Aorta (tissue), 5 donors: ENCODE measurements at places on chromosomes 11 and 22. TPM values are rescaled to one million over a fixed set of nuclear protein-coding genes. Genes with fewer than 3 reads are reported as not detected.

MTA2 gene
- 87.9 TPM for total RNA-seq

APLNR gene
- 27.7 TPM for total RNA-seq

LIF gene
- total RNA-seq = 6.6 TPM

KRTAP5-7 gene
- 0.39 TPM for total RNA-seq

BLID gene
- total RNA-seq = 9.7 TPM

CTSD gene
- total RNA-seq = 473 TPM

GPR83 gene
- not detected for total RNA-seq

NLRP10 gene
- total RNA-seq = not detected

TRPM5 gene
- not detected for total RNA-seq

MS4A6A gene
- total RNA-seq = 214 TPM

OR4X2 gene
- not detected for total RNA-seq

SCGB1C1 gene
- total RNA-seq = not detected

NOL12 gene
- 11.1 TPM for total RNA-seq

LYVE1 gene
- 165 TPM for total RNA-seq

PGAP2 gene
- 6.8 TPM for total RNA-seq

ACTN3 gene
- not detected for total RNA-seq

MB gene
- total RNA-seq = not detected

CRYBB1 gene
- total RNA-seq = 1.4 TPM

OR8G5 gene
- total RNA-seq = not detected

RGL4 gene
- 1.2 TPM for total RNA-seq

SCGB2A2 gene
- total RNA-seq = not detected

PHLDB1 gene
- total RNA-seq = 274 TPM

INS gene
- 2.1 TPM for total RNA-seq

MMP12 gene
- total RNA-seq = 1.4 TPM

DCPS gene
- 9.9 TPM for total RNA-seq
